ENCODE measurements at places on chromosomes 11 and 22.

GRCh38 chr11:74280494-74280893 lies 30.9 kb downstream of the P4HA3 start:
- no peak for DNase-seq

DNA sequence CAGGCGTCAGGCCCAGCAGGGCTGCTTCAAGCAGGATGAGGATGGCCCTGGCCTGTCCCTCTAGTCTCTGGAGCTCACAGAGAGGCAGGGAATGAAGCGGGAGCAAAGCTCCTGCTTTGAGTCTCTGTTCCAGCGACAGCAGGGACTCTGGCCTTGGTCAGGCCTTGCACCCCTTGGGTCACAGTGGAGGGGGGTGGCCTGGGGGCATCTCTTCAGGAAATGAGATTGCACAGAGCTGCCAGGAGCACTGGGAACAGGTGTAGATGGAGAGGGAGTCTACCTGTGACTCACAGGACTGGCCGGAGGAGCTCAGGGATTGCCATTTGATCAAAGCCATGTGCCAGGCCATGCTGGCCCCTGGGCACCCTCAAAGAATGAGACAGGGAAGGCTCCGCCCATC lies 1.6 kb downstream of the ANO1 start:
- no peak for DNase-seq

DNA sequence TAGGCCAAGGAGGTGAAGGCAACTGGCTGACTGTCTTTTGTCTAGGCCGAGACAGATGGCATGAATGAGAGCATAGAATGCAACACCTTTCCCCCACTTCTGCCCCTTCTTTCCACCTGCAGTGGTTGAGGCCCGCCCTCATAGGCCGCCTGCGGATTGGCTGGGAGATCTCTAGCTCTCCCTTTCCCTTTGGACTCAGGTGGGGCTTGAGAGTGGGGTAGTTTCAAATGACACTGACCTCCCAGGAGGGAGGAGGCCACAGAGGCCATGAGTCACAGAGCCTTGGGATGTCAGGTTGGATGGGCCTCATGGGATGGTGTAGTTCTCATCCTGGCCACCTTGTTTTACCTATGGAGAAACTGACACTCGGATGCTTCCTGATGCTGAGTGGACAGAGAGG lies 9.1 kb downstream of the MICAL2 start:
- no peak for DNase-seq

- no peak for DNase-seq
Measured at GRCh38 chr11:9619004-9619403, 44.9 kb upstream of the SWAP70 start.

GRCh38 chr11:64361659-64362058 lies 2.7 kb downstream of the RPS6KA4 start:
- DNase-seq, result no peak

DNA sequence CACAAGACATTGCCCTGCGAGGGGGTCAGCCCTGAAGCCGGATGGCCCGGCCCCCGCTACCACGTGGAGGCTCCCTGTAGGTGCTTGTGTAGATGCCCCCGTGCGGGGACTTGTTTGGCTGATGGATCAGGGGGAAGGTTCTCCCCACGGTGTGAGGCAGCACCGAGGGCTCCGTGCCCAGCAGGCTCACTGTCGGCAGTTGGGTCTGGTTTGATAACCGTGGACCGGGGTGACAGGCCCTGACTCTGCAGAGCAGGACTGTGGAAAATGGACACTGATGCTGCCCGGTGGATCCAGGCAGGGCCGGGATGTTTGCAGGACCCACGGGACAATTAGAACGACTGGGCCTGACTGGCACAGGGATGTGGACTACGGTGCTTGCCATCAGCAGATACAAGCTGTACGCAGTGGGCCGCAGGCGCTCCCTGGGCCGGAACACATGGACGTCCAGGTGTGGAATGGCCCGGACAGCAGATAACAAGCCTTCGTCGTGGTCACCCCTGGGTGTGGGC lies 19.0 kb downstream of the KCNQ1 start:
- DNase-seq, result no peak

DNA sequence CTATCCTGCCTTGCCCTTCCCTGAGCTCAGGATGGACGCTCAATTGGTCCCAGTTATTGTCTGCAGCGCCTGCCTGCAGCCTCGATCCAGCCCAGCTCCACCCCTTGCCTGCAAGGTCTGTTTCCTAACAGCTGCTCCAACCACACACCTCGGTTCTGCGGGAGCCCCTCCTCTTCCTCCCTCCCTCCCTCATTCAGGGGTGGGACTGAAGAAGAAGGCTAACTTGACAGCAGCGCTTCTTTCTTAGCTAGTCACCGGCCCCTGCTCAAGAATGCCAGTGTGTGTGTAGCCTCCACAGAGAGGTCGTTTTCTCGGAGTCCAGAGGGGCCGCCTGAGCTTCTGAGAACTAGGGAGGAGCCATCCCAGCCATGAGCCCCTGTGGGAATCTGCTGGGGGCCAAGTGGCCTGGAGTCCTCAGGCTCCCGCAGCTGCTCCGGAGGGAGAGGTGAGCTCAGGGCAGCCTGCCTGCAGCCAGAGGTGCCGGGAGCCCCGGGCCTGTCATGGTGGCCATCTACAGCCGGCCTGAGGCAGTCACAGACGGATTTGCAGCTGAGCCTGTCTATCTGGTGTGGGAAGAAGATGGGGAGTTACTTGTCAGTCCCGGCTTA lies 36.1 kb downstream of the LIMK2 start:
- peak; percentile 56 for DNase-seq

DNA sequence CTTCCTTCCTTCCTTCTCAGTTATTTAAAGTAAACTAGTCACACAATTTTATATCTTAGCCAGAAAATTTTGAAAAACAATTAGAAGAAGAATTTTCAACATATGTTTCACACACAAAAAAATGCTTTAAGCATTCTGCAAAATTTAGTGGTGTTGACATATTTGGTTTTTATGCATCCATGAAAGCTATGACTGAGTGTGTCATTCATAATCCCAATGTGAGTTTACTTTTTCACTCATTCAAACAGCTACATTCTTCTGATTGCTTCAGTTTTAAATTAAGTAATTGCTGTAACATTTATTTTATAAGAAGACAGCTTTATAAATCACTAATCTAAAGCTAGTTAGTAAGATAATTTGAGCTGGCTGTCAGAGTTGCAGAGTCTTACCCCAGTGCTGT lies 453.5 kb downstream of the LRRC4C start:
- DNase-seq, result no peak

DNA sequence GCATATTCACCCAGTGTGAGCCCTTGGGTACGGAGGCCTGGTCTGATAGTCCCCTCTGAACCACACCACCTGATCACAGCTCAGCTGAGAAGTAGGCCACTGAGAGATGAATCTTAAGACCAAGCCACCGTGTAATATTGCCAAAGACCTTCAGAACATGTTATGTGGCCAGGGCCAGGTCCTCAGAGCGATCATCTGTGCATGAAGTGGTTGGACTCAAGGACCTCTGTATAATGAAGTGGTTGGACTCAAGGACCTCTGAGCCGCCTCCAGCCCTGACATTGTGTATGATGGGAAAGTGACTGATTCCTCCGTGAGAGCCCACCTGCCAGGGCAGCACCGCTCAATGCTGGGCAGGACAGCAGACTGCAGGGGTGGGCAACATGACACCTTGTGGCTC lies 70.2 kb downstream of the TP53I11 start:
- no peak for DNase-seq

DNA sequence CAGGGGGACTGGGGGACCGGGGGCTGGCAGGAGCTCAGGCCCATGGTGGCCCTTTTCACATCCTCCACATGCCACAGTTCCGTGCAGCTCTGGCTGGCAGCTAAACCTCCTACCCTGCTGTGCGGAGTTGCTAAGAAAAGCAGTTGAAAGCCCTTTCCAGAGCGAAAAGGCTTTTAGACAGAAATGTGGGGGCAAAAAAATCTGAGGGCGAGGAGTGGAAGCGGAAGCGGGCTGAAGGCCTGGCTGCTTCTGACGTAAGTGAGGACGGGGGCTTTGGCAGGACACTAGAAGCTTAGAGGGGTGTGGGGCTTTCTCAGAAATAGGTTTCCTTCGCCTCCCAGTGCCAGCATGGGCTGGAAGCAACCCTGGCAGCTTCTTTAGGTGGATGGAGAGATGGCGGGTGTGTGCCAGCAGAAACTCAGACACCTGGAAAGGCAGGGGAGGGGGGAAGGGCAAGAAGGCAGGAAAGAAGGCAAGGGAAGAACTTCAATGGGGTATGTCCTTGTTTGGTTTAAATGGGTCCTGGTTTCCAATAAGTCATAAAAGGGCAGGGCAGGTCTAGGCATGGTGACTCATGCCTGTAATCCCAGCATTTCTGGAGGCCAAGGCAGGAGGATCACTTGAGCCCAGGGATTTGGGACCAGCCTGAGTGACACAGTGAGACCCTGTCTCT lies 11.2 kb upstream of the DGKZ start:
- DNase-seq, result no peak

DNA sequence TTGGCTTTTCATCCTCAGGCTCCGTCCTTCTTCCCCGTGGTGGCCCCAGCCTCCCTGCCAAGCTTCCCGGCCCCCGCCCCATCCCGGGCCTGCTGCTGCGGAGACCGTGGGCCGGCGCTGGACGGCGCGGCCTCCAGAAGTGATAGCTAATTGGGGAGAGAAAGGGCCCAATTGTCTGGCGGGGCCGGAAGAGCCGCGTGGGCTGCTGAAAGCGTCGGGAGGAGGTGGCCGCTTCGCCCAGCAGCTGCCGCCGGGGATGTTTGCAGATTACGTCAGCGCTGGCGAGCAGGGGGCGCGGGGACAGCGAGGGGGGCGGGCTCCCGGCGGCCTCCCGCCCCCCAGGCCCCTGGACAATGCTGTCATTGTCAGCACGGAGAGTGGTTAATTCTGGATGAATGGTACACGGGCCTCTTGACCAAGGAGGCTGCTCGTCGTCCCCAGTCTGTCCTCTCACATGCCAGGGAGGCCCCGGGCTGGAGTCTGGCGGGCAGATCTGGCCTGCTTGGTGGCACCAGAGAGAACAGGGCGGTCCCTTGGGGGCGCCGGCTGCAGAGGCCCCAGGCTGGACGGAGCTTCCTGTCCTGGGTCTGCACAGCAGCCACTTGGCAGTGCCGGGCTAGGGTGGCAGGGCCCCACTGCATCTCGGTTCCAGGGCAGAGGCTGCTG lies 1.6 kb downstream of the SMIM38 start:
- no peak for DNase-seq

- no peak for DNase-seq
Measured at GRCh38 chr11:111091321-111091938, 154.1 kb upstream of the POU2AF2 start.

DNA sequence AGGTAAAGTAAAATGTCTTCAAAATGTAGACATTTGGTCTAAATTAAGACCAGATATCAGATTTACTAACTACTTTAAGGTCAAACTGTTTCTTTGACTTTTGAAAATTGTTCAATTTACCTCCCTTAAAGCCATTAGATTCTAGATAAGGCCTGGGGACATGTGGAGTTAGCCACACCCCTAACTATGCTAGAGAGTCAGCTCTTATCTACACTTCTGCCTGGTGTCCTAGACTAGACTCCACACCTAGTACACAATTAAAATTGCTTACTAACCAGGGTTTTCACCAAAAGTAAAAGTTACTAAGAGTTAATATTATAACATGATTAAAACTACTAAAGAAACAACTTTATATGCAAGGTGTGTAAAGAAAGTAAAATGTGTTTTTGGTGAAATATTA lies 43.6 kb upstream of the DBX1 start:
- no peak for DNase-seq

DNA sequence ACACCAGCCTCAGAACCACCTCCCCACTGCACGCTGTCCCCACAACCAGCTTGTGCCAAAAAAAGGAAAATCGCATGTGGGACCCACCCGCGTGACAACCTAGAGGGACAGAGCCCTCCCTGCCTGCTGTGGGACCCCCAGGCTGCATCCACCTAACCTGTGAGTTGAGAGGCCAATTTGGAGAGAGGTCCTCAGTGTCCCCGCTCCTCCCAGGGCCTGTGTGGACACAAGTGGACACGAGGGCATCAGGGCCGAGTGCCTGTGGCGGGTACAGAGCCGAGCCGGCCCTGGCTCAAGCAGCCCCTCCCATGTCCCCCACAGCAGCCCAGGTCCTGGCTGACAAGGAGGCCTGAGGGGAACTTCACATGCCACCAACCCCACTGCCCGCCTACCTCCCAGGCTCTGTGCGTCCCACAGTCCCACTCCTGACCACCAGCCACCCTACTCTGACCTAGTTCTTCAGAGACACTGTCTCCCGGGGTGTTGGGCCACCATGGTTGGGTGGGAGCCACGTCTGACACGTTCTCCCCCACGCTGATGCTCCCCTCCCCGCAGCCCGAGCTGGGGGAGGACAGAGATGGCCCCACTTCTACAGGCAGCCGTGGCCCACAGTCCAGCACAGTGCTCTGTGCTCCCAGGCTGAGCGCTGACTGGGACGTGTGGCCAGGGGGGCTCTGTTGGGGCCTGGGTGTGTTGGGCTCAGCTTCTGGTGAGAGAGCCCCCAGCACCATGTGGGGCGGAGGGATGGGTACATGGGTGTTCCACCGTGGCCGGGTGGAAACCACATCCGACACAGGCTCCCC lies 19.2 kb downstream of the SELENOO start:
- DNase-seq, result no peak

DNA sequence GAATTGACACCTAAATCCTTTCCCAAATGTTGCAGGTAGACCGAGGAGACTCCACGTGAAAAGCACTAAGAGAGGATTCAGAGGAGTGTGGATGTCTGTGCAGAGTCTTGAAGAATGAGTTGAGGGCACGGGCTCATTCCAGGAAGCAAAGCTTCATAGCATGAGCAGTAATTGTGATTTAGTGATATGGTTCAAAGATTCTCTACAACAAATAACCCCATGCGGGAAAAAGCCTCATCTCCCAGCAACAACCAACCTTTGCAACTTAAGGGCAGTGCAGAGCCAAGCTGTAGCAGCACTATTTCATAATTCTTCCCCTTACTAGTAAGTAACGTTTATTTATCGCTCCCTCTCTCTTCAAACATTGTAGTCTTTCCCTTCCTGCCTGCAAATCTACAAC lies 87.5 kb upstream of the CLMP start:
- no peak for DNase-seq

All from stimulated activated CD4-positive, alpha-beta T cell treated with anti-CD3 and anti-CD28 coated beads, Interleukin-4, amount 100 ng/mL, for 4 hours (primary cell).